Left renal pelvis (tissue), 4 donors: ENCODE measurements at places on chromosomes 1 and 21.

- DNase-seq: no peak
These were observed 61.5 kb downstream of the KIF1B start for GRCh38 chr1:10271869-10272268.

DNA sequence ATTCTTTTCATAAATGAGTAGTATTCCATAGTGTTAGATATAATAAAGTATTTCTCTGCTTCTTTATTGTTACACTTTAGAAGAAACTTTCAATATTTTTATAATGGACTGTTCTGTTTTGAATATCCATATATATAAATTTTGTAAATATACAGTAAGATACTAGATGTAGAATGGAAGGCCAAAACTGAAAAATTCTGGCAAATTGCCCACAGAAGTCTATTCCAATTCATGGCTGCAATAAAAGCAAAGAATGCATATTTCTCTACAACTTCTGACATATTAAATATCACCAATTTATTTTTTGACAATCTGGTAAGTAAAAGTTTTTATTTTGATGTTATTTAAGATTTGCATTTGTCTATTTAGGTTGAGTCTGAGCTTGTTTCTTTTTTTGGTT is 532.5 kb downstream of the NCAM2 start:
- no peak for DNase-seq

DNA sequence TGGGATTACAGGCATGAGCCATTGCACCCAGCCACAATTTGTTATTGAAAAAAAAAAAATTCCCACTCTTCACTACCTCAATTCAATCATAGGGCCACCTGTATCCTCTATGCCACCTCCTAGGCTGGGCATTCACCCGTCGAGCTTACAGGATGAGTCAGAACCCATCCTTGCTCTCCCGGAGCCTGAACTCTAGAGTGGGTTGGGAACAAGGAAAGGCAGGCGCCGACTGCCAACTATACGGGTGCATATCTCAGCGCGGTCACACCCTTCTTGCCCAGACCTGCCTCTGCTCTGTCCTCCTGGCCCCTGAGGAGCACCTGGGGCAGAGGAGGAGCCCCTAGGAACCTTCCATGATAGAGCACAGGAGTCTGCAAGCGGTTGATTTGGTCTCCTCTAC is 21.4 kb upstream of the LBR start:
- no peak for DNase-seq

DNA sequence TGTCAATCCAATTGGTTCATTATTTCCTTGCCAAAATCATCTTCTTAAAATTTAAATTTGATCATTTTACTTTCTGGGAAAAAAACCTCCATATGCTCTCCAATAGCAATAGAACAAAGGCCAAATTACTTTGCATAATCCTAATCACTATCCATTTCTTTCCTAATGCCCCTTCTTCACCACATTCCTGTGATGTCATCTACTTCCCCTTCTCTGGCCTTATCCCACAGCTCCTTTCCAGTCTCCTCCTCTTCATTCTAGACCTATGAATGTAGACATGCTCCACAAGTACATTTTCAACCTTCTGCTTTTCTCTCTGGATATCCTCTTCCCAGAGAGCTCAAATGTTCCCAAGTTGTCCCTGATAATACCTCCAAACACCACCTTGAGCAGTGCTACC is 216.6 kb downstream of the MRPL39 start:
- no peak for DNase-seq

DNA sequence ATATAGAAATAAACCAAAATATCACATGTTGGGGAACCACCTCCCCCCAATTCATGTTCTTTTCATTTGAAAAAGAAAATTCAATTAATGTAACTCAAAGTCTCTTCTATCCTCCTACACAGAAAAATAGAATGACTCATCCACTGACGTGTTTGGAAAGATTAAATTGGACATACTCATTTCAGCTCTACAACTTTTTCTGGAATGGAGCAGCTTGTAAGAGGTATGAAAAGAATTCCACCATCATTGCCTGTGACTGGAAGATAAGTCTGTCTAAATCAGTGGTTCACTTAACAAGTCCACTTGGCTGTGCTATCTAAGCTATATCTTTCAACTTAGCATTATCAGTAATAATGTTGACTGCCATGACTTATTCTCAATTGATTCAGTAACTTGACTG is 702.3 kb downstream of the BRINP3 start:
- DNase-seq: no peak

DNA sequence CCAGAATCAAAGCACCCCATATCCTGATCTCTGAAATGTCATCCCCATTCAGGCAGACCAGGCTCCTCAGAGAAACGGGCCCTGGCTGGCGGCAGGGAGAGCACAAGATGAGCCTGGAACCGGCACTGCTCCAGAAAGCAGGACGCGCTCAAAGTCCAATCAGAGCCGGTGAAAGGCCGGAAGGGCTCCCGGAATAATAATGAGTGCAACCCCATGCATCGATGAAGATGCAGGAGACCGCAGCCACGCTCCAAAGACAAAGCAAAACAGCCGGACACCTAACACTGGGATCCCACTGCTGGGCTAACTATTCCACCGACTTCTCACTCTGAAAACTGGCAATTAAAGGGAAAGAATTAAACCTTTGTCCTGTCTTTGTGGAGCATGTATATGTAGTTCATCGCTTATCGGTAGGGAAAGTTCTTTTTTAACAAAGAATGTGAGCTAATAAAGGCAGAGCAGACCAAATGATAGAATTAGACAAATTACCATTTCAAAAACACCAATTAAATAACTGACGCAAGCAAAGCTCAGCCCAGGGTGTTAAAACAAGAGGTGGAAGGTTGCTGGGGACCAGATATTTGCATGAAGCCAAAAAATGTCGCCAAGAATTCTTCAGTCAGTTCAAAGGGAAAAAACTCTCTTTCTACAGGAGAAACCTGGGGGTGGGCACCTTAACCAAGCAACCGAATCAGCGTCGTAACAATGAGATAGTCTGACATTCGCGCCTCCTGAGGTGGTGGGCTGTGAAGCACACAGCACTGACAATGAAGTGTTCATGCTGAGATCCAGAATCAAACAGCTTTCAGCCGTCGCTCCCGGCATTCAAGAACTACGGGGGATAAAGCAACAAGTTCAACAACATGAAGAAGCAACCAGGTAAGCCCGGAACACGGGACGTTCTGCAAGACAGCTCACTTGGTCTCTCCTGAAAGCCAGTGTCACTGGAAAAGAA is 95.2 kb downstream of the NPHP4 start:
- DNase-seq: no peak

GRCh38 chr21:37226041-37226920 is 40.9 kb downstream of the VPS26C start:
- no peak for DNase-seq

- no peak for DNase-seq
These were observed 105.7 kb upstream of the VAV3 start for GRCh38 chr1:108070662-108071061.

GRCh38 chr21:14886001-14886400 is 178.8 kb downstream of the NRIP1 start:
- DNase-seq: no peak

DNA sequence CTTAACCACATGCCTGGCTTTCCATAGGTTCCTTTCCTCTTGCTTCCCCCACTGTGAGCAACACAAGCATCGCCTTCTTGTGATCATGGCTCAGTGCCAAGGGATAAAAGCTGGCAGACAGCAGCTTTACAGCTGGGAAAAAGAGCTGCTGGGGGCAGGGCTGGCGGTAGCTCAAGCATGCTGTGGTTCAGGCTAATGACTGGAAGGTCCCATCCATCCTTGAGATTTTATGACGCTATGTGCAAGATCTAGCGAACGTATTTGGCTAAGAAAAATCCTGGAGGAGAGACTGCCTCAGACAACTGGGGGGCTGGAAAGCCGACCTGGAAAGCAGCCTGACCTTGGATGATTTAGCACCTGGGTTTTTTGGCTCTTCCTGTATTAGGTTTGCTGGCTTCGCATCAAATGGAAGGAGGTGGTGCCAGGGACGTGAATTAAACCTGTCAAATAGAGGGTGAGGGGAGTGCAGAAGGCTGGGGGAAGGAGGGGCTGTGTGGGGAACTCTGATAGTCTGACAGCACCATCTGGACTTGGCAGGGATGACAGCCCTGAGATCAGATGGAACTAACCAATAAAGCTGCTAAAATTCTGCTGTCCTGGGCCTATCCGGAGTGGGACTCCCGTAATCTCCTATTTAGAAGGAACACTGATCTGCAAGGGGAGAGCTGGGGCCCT is 34.8 kb downstream of the ZMYND12 start:
- peak; percentile 73 for DNase-seq

GRCh38 chr1:99956755-99957154 is 13.0 kb upstream of the SLC35A3 start:
- DNase-seq: no peak

DNA sequence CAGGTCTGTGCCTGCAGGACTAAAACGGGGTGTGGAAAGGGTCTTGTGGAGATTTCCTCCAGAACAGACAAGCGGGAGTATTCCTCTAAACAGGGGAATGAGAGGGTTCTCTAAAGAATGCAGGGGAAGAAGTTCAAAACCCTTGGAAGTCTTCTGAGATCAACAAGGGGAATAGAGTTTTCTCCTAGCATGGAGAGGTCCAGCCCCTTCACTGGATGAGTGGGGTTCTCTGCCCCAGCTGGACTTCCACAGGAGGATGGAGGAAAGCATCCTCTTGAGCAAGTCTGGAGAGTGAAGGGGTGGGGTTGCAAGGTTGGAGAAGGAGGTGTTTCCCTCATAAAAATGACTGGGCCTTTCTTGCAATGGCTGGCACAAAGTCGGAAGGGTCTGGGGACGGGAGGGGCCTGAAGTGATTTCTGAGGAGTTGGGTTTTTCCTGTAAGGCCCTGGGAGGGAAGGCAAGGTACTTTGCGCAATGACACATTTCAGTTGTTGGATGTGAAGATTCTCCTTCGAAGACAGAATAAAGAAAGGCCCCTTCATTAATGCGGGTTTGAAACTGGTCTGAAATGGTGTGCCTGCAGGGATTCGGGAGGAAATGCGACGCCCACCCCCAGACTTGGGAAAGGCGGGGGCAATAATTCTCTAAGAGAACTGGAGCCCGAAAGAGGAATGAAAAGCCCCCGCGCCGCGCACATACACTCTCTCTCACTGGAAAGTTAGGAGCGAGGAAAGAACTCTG is 884 bp downstream of the SPATA6 start:
- DNase-seq: no peak

- DNase-seq: no peak
These were observed 26.8 kb downstream of the TMEM201 start for GRCh38 chr1:9615316-9616063.

- DNase-seq: no peak
These were observed 7.4 kb upstream of the S100A10 start for GRCh38 chr1:152000964-152001630.

- no peak for DNase-seq
These were observed 4.0 kb downstream of the PRELP start for GRCh38 chr1:203479646-203480045.

GRCh38 chr1:65538086-65538485 is 117.6 kb downstream of the LEPR start:
- DNase-seq: no peak

- no peak for DNase-seq
These were observed 444.7 kb downstream of the CAMTA1 start for GRCh38 chr1:7229696-7230631.

DNA sequence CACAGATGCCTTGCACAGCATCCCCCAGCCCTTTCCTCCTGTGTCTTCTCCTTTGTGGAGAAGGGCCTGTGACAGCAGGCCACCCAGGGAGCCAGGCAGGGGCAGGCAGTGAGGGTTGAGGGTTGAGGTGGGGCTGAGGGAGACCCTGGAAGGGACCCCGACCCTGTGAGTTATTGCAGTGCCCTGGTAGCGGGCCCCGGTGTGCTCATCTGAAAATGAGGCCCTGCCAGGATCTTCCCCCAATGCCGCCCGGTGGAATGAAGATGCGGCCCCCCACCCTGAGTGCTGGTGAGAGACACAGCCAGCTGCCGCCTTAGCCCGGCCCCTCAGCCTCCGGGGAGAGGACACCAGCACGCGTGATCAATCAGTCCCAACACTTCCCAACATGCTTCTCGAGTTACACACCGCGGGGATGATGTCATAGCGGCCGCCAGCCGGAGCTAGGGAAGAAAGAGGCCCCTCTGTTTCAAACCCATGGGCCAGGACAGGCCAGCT is 36.2 kb upstream of the ACTRT2 start:
- DNase-seq: no peak

- DNase-seq: no peak
These were observed 43.9 kb upstream of the CNN3 start for GRCh38 chr1:94970783-94971182.

GRCh38 chr1:115764541-115764940 is 4.0 kb downstream of the CASQ2 start:
- no peak for DNase-seq

DNA sequence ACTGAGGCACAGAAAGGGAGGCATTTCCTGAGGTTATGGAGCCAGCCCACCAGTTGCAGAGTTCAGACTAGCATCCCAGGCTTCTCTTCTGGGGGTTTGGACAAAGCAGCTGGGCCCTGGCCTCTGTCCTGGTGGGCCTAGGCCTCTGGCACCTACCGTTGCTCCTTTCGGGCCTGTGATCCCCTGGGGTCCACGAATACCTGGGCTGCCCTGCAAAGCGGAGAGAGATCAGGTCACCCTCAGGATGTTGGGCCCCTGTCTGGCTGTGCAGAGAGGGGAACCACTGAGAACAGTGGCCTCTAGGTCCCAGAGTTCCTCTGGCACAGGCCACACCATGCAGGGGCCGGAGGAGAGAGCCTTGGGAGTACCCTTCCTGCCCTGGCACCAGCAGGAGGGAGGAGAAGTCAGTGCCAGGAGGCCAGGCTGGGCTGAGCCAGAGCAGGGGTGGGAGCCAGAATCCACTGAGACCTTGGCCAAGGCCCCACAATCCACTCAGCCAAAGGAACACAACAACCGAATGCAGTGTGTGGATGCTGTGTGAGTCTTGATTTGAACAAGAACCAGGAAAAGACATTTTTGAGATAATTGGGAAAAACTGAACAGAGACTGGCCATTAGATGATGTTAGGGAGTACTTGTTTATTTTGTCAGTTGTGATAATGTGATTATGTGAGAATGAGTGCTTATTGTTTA is 8.9 kb downstream of the COL9A2 start:
- no peak for DNase-seq

DNA sequence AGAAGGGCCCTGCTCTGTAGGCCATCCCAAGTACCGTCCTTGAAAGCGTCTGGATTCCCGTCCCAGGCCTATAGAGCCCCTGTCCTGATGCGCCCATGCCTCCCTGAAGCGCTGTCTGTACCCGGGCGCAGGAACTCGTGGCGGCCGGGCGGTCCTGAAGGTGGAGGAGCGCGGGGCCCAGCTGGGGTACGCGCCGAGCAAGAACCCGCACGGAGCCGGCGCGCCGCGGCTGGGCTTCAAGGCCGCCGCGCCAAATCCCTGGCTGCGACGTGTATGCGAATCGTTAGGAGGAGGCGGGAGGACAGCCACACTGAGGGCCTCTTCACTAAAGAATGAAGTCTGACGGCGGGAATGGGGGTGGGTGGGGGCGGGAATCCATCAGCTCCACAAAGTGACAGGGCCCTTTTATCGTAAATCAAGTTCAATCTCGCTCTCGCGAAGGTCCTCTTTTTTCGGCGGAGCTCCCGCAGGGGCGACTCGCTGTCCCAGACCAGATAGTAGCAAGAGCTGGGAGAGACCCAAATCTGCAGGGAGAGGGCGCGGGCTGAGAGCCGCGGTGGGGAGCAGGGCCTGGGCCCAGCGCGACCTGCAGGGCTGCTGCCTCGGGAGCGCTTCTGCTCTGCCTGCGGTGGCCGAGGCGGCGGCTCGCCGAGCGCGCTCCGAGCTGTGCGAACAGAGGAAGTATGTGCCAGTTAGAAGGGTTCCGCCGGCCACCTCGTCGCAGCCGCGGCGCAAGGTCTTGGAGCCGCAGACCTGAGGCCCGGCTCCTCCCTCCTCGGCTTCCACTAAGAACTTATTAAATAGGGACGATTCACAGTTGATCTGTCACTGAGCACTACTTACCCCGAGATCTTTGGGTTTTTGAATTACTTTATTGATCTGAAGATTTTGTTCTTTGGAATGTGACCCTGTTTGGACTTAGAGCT is 10.4 kb downstream of the BARHL2 start:
- DNase-seq: no peak

GRCh38 chr1:183645531-183645930 is 7.6 kb downstream of the APOBEC4 start:
- DNase-seq: no peak
